ENCODE measurements at places on chromosomes 12 and 14. TPM values are rescaled to one million over a fixed set of nuclear protein-coding genes. Genes with fewer than 3 reads are reported as not detected.

- DNase-seq: no peak
- no peaks in the 10 kb centered on the region for H3K36me3 ChIP-seq
- H3K4me1 ChIP-seq: peaks cover 7% of the 10 kb centered on the region
- no peaks in the 10 kb centered on the region for H3K27me3 ChIP-seq
- peak overlapping the region; percentile 75 for H3K4me3 ChIP-seq
- peak overlapping the region; percentile 94 for H3K27ac ChIP-seq
Measured at GRCh38 chr12:132886529-132887477, 602 bp downstream of the CHFR start.

- no peak overlapping the region for H3K27ac ChIP-seq
- no peaks in the 10 kb centered on the region for H3K4me1 ChIP-seq
- H3K27me3 ChIP-seq: no peaks in the 10 kb centered on the region
- no peak overlapping the region for H3K4me3 ChIP-seq
Measured at GRCh38 chr12:17016116-17016864, 410.3 kb upstream of the LMO3 start.

DNA sequence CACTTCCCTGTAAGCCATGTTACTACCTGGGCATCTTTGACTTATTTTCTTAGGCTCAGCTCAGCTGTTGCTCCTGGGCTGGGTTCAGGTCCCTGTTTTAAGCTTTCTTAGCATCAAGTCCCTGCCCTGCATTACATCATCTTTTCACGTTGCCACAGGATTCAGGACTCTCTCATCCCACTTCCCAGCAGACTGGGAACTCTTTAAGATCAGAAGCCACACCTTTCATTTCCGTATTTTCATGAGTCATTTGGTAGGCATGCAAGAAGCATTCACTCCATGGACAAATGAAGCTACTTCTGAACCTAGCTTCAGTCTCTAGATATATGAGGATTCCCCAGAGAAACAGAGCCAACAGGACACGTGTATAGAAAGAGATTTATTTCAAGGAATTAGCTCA is 726.8 kb downstream of the VRK1 start:
- no peak overlapping the region for H3K4me3 ChIP-seq
- H3K27me3 ChIP-seq: no peaks in the 10 kb centered on the region
- H3K27ac ChIP-seq: no peak overlapping the region
- no peaks in the 10 kb centered on the region for H3K36me3 ChIP-seq
- DNase-seq: no peak

- no peaks in the 10 kb centered on the region for H3K36me3 ChIP-seq
- H3K27ac ChIP-seq: no peak overlapping the region
- no peak overlapping the region for H3K4me3 ChIP-seq
- no peaks in the 10 kb centered on the region for H3K4me1 ChIP-seq
- no peaks in the 10 kb centered on the region for H3K27me3 ChIP-seq
- no peak for DNase-seq
Measured at GRCh38 chr12:78384541-78384940, 480.0 kb upstream of the SYT1 start.

DNA sequence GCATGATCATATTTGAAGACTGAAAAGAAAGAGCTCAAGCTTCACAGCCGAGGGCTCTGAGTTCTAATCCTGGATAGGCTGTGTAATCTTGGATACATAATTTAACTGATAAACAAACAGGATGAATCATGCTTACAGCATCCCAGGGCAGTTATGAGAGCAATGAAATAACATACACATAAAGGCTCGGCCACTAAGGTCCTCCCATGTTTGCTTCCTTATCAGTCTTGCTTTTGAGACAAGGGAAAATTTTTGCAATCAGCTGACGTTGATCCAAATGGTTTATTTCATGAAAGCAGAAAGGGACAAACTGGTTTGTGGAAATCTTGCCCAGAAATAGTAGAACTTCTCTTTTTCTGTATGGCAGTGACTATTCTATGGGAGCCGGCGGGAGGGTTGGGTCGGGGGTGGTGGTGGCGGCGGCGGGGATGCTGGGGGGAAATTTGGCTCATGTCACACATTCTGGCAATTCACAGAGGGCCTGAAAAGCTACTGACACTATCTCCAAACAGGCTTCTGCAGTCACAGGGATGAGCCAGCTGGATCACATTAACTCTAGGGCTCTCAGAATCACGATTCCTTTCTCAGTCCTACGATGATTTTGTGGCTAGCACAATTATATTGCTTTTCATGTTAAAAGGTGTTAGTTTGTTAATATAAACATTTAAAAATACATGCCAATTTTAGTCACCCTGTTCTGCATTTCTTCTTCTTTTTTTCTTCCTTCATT is 124.5 kb downstream of the SLC8A3 start:
- H3K27ac ChIP-seq: no peak overlapping the region
- no peaks in the 10 kb centered on the region for H3K27me3 ChIP-seq
- H3K36me3 ChIP-seq: no peaks in the 10 kb centered on the region
- no peak overlapping the region for H3K4me3 ChIP-seq
- no peaks in the 10 kb centered on the region for H3K4me1 ChIP-seq
- DNase-seq: no peak

Gene RNU6-8
- total RNA-seq: not detected

Data from testis (tissue), 5 donors.